Smooth muscle cell of the brain vasculature (primary cell): ENCODE measurements at places on chromosomes 5 and 9.

GRCh38 chr5:108810717-108811116 is 63.0 kb downstream of the FER start:
- no peak for DNase-seq

DNA sequence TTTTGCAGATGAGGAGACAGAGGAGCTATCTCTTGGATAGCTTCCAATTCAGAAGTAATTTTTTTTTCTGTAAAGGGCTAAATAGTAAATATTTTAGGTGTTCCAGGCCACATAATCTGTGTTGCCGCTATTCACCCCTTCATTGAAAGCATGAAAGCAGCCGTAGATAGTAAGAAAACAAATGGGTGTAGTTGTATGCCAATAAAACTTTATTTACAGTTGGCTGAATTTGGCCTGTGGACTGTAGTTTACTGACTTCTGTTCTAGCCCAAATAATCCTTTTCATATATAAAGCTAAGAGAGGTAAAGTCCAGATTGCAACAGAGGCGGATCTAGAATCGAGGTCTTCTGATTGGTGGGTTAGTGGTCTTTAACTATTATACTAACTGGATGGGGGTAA is 128.9 kb downstream of the SLF1 start:
- no peak for DNase-seq

- no peak for DNase-seq
Measured at GRCh38 chr9:69945671-69946141, 97.9 kb upstream of the MAMDC2 start.

DNA sequence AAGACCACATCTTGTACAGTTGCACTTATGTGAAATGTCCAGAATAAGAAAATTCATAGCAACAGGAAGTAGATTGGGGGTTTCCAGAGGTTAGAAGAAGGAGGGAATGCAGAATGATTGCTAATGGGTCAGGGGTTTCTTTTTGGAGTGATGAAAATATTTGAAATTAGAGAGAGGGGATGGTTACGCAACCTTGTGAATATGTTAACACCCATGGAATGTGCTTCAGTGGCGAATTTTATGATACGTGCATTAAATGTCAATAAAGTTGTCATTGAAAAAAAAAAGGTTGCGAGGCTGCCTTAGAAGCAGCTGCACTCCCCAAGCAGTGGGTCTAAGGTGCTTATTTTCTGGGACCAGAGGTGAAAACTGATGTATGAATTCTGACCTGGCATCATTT is 64.4 kb upstream of the SUB1 start:
- no peak for DNase-seq

DNA sequence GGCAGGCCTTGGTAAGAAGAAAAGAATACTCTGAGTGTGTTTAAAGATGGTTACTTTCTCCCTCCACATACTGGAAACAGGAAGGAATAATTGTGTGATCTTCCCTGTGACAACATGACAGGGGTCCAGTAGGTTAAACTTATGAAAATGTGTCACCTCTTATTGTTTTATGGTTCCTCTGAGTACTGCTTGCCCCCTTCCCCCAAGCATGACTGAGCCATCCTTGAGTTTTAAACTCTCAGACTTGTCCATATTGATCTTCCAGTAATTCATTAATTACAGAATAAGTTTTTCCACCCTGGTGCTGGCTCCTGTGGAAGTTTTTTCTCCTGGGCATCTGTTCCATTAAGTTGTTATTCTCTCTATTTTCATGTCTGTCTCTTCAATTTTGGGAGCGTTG is 95.8 kb downstream of the CNTLN start:
- DNase-seq, result no peak

GRCh38 chr5:132013711-132014110 is 2.3 kb upstream of the ACSL6 start:
- no peak for DNase-seq

DNA sequence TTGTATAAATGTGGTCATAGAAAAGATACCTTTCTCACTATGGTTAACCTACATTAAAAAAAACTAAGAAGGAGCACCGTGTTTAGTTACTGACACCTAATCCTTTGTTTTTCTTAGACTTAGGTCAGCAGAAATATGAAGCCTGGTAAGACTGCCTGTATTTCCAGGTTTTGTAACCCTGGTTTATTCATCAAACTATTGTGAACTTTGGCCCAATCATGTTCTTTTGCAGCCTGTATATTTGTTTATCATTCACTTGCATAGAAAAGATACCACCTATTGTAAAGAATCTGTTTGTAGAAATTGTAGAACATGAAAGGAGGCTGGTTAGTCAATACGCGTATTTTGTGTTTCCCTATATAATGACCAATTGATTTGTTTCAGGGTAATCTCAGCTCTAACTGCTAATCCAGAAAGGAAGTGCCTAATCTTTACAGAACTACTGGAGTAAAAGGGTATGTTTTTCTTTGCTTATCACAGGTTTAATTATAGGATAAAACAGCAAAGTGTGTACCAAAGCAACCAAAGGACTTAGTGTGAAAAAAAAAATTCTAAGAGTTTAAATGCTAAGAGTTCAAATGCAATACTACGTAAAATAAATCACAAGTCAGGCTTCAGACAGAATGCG is 103.6 kb downstream of the LURAP1L start:
- DNase-seq, result no peak

DNA sequence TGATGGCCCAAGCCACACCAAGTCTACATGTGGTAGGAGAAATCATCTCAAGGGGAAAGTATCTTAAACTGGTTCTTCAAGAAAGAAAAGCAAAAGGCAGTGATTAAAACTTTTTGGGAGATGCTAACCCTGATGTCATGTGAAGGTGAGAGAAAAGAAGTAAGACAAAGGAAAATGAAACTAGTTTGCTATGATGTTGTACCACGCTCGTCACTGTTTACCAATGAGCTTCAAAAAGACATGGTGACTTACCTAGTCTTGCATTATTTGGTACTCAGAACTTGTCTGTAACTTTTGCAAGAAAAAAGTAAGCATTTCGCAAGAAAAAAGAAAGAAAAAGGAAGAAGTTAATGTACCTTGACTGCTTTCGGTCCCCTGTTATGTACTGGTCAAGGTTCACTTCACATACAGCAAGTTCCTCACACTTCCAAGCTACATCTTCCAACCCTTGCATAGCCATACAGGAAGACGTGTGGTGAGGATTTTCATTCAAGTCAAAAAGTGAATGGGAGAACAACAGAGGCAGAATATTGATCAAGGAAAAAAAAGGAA is 739.3 kb downstream of the NR2F1-AS1 start:
- no peak for DNase-seq

GRCh38 chr9:106718936-106719335 is 144.0 kb upstream of the ZNF462 start:
- DNase-seq, result no peak

DNA sequence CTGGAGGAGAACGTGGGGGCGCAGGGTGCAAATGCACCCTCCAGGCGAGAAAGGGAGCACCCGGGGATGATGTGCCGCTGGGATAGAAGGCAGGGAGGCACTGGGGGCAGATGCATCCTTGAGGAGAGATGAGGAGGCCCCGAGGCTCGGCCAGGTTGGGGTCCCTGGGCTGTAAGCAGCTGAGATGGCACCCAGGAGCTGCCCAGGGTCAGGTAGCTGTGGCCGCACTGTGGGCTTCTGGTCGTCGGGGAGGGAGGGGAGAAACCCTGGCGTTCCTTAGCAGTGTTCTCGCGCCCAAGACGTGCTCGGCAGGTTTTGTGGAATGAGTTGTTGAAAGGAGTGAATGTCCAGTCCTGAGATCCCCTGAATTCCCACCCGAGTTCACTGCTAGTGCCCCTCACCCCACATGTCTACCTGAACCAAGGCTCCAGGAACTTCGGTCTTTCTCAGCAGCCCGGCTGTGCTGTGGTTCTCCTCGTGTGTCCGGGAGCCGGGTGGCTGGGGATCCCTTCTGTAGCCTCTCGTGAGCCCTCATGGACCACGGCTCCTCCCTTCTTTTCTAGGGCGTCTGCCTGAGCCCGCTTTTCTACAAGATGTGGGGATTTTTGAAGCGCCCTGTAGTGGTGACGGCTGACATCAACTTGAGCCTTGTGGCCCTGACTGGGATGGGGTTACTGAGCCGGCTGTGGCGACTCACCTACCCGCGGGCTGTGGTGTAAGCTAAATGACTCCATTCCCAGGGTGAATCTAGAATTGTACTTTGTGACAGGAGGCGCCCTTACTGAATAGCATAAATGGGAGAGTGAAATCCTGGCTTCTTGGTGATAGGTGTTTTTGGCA is 1.1 kb downstream of the POMT1 start:
- no peak for DNase-seq

DNA sequence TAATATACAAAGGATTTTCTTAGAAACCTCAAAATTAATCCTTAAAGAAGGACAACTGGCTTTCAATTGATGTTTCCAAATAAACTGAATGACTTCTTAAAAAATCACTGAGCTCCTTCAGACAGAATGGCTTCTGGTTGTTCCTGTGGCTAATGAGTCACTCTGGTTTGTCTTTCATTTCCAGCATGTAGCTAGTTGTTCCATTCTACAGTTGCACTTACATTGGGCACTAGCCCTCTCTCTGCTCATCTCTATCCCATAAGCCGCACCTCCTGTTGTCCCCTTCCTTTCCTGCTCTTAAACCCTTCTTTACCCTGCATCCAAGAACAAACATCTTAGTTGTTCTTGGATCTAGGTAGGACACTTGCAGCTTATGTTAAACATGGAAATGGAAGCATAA is 235.3 kb upstream of the HAPLN1 start:
- DNase-seq, result peak; percentile 7
